ENCODE measurements at places on chromosomes 7 and 10.

- peaks cover 13% of the 10 kb centered on the region for H3K36me3 ChIP-seq
- no peaks in the 10 kb centered on the region for H3K4me1 ChIP-seq
- no peak for DNase-seq
Measured at GRCh38 chr10:122236690-122237306, 34.3 kb upstream of the BTBD16 start.

- H3K36me3 ChIP-seq, result no peaks in the 10 kb centered on the region
- H3K27me3 ChIP-seq, result no peaks in the 10 kb centered on the region
- no peak overlapping the region for H3K27ac ChIP-seq
- no peak overlapping the region for H3K4me3 ChIP-seq
- H3K4me1 ChIP-seq, result no peaks in the 10 kb centered on the region
- no peak for DNase-seq
Measured at GRCh38 chr7:3895341-3896116, 594.5 kb downstream of the SDK1 start.

GRCh38 chr10:110841767-110842267, 29.9 kb upstream of the PDCD4 start:
- no peaks in the 10 kb centered on the region for H3K36me3 ChIP-seq
- no peak overlapping the region for H3K4me3 ChIP-seq
- DNase-seq, result no peak

GRCh38 chr7:158403013-158403821, 184.4 kb downstream of the PTPRN2 start:
- no peak for DNase-seq
- H3K36me3 ChIP-seq, result no peaks in the 10 kb centered on the region
- H3K27me3 ChIP-seq, result no peaks in the 10 kb centered on the region
- no peaks in the 10 kb centered on the region for H3K4me1 ChIP-seq
- no peak overlapping the region for H3K4me3 ChIP-seq

- H3K27ac ChIP-seq, result no peak overlapping the region
- no peaks in the 10 kb centered on the region for H3K27me3 ChIP-seq
- no peak for DNase-seq
Measured at GRCh38 chr7:100079024-100079560, 2.4 kb downstream of the ZNF3 start.

GRCh38 chr7:3835109-3835508, 534.1 kb downstream of the SDK1 start:
- H3K36me3 ChIP-seq, result no peaks in the 10 kb centered on the region
- H3K4me1 ChIP-seq, result no peaks in the 10 kb centered on the region
- DNase-seq, result no peak
- no peak overlapping the region for H3K4me3 ChIP-seq
- H3K27ac ChIP-seq, result no peak overlapping the region

DNA sequence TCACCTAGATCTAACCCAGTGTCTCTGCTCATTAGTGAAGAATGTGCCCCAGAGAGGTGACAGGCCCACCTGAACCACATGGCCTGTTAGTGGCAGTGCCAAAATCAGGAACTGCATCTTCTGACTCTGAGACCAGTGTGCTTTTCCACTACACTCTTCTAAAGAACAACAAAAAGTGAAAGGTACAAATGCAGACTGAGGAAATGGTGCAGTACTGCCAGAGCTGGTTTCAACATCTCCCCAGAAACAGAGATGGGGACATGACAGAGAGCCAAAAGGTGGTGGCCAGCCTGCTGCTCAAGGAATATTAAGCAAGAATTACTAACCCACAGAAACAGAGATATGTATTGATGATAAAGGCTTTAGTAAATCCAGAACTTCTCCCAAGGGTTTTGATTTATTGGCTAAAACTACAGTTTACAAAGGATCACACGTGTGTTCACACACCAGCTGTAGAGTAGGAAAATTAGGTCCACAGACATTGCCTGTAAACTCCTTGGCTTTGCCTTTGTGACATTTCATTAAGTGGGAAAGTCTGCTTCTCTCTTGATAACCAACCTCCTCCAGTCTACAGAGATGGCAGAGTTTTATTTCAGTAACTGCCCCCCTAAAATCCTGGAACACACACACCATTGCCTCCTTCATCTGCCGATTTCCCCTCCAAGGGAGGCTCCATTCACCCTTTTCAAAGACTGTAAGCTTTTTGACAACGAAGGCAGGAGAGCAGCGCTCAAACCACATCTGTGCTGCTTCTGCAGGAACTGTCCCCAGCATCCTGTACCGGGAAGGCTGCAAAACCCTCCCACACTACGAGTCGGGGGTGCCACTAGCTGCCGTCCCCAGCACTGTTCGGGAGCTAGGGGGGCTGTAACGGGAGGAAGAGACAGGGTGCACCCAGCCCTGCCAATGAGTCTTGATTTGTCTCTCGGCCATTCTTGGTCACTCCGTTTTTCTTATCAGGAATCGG, 29.8 kb downstream of the GSDME start:
- no peaks in the 10 kb centered on the region for H3K36me3 ChIP-seq
- no peaks in the 10 kb centered on the region for H3K4me1 ChIP-seq
- no peak overlapping the region for H3K27ac ChIP-seq
- H3K27me3 ChIP-seq, result no peaks in the 10 kb centered on the region
- H3K4me3 ChIP-seq, result no peak overlapping the region

DNA sequence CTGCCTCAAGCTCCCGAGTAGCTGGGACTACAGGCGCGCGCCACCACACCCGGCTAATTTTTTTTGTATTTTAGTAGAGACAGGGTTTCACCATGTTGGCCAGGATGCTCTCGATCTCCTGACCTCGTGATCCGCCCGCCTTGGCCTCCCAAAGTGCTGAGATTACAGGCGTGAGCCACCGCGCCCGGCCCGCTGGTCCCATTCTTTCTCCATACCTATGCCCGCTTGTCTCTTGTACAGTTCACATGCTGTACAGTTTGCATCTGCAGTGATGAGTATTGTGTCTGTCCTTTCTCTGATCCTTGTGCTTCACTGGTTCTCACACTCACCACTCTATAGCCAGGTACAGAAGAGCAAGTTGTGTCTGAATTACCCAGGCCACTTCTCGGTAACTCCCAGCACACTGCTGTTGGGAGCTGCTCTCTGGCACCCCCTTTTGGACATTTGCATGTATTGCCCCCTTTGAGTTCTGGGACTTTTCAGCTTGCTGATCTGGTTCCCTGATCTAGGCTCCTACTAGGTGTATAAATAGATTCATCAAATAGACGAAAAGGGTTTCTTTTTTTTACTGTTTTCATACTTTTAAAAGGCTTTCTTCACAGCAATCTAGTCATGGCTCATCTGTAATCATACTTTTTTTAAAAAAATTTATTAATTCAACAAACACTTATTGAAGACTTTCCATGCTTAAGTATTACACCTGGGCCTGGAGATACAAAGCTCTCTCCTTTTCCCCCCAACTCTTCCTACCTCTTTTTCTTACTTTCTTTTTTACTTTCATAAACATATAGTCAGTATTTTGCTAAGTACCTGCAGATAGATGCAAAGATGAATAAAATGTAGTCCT, 53.5 kb downstream of the AOAH start:
- no peak overlapping the region for H3K4me3 ChIP-seq
- no peaks in the 10 kb centered on the region for H3K36me3 ChIP-seq
- peaks cover 3% of the 10 kb centered on the region for H3K4me1 ChIP-seq

DNA sequence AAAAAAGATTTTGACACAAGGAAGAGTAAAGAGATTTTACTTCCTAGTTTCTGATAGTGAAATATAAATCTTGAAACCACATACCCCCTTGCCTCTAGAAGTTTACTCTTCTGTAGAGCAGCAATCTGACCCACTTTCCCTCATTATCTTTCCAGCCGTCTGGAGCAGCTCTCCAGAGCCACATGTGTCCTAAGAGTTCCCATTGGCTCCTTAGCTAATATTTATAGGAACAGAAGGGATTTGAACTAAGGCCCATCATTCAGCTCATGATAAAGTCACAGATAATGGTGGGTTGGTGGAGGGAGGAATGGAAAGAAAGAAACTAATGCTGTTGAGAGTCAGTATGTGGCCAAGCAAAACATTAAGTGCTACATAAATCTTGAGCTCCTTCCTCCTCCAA, 121.8 kb downstream of the INHBA start:
- no peak for DNase-seq
- no peak overlapping the region for H3K27ac ChIP-seq
- no peak overlapping the region for H3K4me3 ChIP-seq
- no peaks in the 10 kb centered on the region for H3K27me3 ChIP-seq
- no peaks in the 10 kb centered on the region for H3K4me1 ChIP-seq

DNA sequence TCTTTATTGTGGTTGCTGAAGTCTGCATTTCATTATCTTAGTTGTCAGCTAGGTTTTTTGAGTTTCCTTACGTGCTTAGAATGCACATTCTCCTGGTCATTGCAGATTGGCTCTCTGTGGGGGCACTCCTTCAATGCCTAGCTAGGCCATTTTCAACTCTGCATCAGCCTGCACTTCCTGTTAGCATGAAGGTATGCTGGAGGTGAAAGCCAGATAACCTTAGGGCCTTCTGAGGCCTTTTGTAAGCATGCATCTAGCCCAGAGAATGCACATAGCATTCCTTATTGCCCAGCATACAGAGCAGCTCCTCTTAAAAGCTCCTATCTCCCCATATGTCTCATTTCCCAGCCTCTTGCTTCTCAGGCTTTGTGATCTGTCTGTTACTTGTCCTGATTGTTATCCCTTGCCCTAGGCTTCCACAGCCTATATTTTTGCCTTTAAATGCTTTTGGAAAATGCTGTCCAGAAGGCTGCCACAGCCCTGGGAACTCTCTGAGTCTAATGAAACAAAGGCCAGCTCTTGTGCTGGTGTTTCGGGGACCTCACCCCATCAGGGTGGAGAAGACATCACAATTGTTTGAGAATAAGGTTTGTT, 108.1 kb upstream of the IGFBP3 start:
- H3K27ac ChIP-seq, result no peak overlapping the region
- no peaks in the 10 kb centered on the region for H3K4me1 ChIP-seq
- H3K4me3 ChIP-seq, result no peak overlapping the region
- no peak for DNase-seq

DNA sequence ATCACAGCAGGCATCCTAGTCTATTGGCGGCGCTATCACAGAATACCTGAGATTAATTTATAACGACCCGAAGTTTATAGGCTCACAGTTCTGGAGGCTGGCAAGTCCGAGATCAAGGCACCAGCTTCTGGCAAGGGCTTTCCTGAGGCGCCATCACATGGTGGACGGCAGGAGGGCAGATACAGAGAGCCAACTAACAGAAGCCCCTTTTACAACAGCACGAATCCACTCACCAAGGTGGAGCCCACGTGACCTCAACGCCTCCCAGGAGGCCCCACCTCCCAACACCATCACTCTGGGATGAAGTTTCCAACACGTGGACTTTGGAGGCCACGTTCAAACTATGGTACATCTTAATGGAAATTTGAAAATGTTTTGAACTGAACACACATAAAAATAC, 255.3 kb downstream of the ELFN1 start:
- H3K27ac ChIP-seq, result no peak overlapping the region
- no peaks in the 10 kb centered on the region for H3K27me3 ChIP-seq
- peaks cover 4% of the 10 kb centered on the region for H3K4me1 ChIP-seq
- H3K4me3 ChIP-seq, result no peak overlapping the region
- H3K36me3 ChIP-seq, result no peaks in the 10 kb centered on the region

GRCh38 chr10:132151286-132151950, 35.3 kb upstream of the DPYSL4 start:
- H3K4me1 ChIP-seq, result no peaks in the 10 kb centered on the region
- no peak for DNase-seq
- no peaks in the 10 kb centered on the region for H3K27me3 ChIP-seq
- no peak overlapping the region for H3K4me3 ChIP-seq

DNA sequence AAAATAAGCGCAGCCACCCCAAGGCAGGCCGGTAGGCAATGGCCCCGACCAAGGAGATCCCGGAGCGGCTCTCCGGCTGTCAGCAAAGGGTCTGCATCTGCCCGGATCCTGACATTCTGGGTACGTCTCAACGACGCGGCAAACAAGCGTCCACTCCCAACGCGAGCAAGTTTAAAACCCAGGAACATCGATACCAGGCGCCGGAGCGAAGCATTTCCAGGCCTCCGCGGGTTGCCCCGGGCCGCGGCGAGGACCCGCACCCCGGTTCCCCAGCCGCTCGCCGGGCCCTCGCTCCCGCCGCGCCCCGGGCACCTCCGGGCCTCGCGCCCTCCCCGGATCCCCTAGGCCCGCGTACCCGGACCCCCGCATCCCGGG, 453 bp downstream of the URGCP start:
- H3K36me3 ChIP-seq, result no peaks in the 10 kb centered on the region
- peak; percentile 18 for DNase-seq
- H3K27me3 ChIP-seq, result no peaks in the 10 kb centered on the region
- H3K27ac ChIP-seq, result peak overlapping the region; percentile 48

DNA sequence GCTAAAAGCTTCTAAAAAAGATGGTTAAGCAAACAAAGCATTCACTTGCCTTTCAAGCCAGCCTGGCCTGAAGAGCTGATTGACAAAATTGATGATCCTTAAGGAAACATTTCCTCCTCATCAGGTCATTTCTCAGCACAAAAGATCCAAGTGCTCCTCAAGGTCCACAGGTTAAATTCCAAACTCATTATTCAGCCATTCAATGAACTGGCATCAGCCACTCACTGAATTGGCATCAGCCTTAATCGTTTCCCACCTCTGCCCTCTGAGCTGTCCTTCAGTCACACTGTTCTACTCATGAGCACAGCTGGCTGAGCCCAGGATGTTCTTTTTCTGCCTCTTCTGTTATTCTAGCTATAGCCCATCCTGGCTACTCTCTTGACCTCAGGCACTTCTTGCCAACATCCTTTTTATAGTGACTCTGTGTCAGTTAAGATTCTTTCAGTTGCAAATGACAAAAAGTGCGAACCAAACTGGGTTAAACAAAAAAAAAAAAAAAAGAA, 147.5 kb downstream of the RAB11FIP2 start:
- DNase-seq, result no peak
- H3K27ac ChIP-seq, result no peak overlapping the region
- no peak overlapping the region for H3K4me3 ChIP-seq
- no peaks in the 10 kb centered on the region for H3K27me3 ChIP-seq
- H3K36me3 ChIP-seq, result no peaks in the 10 kb centered on the region

DNA sequence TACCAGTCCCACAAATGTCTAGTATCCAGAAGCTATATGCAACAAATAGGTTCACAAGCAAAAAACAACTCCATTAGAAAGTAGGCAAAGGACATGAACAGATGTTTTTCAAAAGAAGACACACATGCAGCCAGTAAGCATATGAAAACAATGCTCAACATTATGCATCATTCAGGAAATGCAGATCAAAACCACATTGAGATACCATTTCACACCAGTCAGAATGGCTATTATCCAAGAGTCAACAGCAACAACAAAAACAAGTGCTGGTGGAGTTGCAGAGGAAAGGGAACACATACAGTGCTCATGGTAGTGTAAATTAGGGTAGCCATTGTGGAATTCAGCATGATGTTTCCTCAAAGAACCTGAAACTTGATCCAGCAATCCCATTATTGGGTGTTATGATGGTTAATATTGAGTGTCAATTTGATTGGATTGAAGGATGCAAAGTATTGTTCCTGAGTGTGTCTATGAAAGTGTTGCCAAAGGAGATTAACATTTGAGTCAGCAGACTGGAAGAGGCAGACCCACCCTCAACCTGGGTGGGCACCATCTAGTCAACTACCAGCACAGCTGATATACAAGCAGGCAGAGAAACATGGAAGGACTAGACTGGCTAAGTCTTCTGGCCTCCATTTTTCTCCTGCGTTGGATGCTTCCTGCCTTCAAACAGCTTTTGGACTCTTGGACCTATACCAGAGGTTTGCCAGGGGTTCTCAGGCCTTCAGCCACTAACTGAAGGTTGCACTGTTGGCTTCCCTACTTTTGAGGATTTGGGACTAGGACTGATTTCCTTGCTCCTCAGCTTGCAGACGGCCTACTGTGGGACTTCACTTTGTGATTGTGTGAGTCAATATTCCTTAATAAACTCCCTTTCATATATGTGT, 218.4 kb upstream of the SEMA3D start:
- H3K36me3 ChIP-seq, result no peaks in the 10 kb centered on the region
- no peak overlapping the region for H3K27ac ChIP-seq
- no peaks in the 10 kb centered on the region for H3K4me1 ChIP-seq
- H3K4me3 ChIP-seq, result no peak overlapping the region
